ENCODE measurements at places on chromosomes 2 and 18.

DNA sequence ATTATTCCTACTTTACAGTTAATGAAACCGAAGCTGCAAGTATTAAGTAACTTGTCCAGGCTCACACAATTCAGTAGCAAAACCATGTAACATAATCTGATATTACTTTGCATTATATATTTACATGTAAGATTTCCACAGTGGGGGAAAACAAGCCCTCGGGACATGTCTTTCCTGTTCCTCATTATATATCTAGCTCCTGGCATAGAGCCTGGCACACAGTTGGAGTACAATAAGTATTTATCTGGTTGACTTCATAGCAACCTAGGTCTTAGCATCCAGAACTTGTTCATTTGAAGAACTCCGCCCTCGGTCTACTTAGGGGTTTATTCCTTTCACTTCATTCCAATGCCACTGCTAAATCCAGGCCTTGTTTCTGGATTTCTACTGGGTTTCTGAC is 1.6 kb upstream of the RBM45 start:
- H3K27ac ChIP-seq: no peak overlapping the region
- H3K36me3 ChIP-seq: no peaks in the 10 kb centered on the region
- no peaks in the 10 kb centered on the region for H3K27me3 ChIP-seq
- no peaks in the 10 kb centered on the region for H3K4me1 ChIP-seq
- DNase-seq: no peak
- no peak overlapping the region for H3K4me3 ChIP-seq

- H3K4me3 ChIP-seq: no peak overlapping the region
- no peaks in the 10 kb centered on the region for H3K4me1 ChIP-seq
- DNase-seq: no peak
- no peak overlapping the region for H3K27ac ChIP-seq
Measured at GRCh38 chr2:145277922-145278321, 758.0 kb upstream of the ZEB2 start.

DNA sequence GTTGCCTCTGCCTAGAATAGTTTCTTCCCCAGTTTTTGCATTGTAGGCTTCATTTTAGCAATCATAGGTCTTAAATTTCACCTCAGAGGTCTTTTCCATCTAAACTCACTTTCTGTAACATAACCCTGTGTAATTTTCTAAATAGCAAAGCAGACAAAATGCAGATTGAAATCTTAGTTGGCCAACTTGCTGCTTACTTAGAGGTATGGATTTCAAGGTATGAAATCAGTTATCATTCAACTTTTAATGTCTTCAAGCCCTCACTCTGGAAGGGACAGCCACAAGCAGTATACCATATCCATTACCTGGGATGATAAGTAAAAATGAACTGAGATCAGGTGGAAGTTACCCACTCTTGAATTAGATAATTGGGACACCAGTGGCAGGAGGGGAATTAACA is 3.9 kb downstream of the CCDC121 start:
- no peaks in the 10 kb centered on the region for H3K27me3 ChIP-seq
- no peak overlapping the region for H3K4me3 ChIP-seq
- peaks cover 29% of the 10 kb centered on the region for H3K36me3 ChIP-seq
- DNase-seq: no peak

GRCh38 chr18:50393802-50394201 is 19.0 kb downstream of the SKA1 start:
- H3K36me3 ChIP-seq: no peaks in the 10 kb centered on the region
- H3K27ac ChIP-seq: no peak overlapping the region
- H3K4me3 ChIP-seq: no peak overlapping the region
- no peak for DNase-seq
- no peaks in the 10 kb centered on the region for H3K4me1 ChIP-seq
- no peaks in the 10 kb centered on the region for H3K27me3 ChIP-seq

- no peak for DNase-seq
- H3K27me3 ChIP-seq: no peaks in the 10 kb centered on the region
- H3K4me1 ChIP-seq: no peaks in the 10 kb centered on the region
- no peaks in the 10 kb centered on the region for H3K36me3 ChIP-seq
Measured at GRCh38 chr2:220165401-220165800, 538.0 kb downstream of the SLC4A3 start.

- no peak for DNase-seq
- no peak overlapping the region for H3K27ac ChIP-seq
- H3K27me3 ChIP-seq: no peaks in the 10 kb centered on the region
- H3K4me1 ChIP-seq: no peaks in the 10 kb centered on the region
- no peaks in the 10 kb centered on the region for H3K36me3 ChIP-seq
Measured at GRCh38 chr18:3333056-3333720, 71.3 kb downstream of the MYL12B start.

- H3K36me3 ChIP-seq: no peaks in the 10 kb centered on the region
- DNase-seq: no peak
- no peaks in the 10 kb centered on the region for H3K4me1 ChIP-seq
- no peak overlapping the region for H3K27ac ChIP-seq
- no peak overlapping the region for H3K4me3 ChIP-seq
Measured at GRCh38 chr2:125837128-125837527, 818.8 kb upstream of the GYPC start.

DNA sequence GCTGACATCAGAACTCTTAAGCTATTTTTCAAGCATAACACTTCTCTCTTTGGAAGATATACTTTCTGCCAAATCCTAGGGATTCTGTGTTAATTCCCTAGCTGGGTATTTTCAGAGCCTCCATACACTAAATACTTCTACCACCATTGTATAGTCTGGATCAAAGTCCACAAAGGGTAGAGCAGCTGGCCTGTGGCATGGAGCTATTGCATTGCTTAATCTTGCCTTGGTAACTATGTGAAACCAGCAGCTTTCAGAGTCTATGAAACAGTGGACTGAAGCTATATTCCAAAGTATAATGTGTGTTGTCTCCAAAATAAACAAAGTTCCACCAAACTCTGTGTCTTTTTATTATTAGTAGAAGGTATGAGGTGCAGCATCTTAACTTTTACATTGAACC is 296.9 kb upstream of the CDH19 start:
- no peak overlapping the region for H3K4me3 ChIP-seq
- H3K36me3 ChIP-seq: no peaks in the 10 kb centered on the region
- DNase-seq: no peak
- H3K27ac ChIP-seq: no peak overlapping the region
- no peaks in the 10 kb centered on the region for H3K4me1 ChIP-seq
